GM03348 (cell line): ENCODE measurements at places on chromosomes 3 and 15.

DNA sequence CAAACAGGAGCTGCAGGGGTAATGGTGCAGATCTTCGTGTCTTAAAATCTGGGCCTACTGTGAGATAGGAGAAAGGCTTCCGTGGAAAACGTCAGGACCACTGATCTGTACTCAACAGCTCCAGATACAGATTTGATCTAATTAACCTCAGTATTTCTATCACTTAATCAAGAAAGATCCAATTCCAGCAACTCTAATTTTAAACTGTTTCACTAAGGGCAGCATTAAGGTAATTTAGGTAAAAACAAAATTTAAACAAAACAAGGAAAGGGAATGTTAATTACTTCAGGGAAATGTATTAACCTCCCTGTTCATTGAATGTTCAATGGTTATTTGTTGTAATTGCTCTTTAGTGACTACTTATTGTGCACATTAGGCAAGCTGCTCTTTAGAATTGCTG lies 26.4 kb upstream of the TTC14 start:
- DNase-seq: no peak

DNA sequence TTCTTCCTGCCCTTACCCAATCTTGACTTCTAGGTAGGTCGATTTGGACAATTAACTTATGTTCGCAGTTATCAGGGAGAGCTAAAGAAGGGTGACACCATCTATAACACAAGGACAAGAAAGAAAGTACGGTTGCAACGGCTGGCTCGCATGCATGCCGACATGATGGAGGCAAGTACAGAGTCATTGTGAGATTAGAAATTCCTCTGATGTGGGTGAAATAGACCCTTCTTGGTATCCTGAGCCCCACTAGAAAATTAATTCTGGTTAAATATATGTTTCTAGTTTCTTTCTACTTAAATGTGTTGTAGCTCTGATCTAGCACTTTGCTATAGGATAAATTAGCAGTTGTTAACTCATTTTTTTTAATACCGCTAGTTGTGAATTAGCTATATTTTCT lies 13.6 kb downstream of the LXN start:
- no peak for DNase-seq

- no peak for DNase-seq
Observed at GRCh38 chr15:74422265-74422651, 11.5 kb downstream of the SEMA7A start.

DNA sequence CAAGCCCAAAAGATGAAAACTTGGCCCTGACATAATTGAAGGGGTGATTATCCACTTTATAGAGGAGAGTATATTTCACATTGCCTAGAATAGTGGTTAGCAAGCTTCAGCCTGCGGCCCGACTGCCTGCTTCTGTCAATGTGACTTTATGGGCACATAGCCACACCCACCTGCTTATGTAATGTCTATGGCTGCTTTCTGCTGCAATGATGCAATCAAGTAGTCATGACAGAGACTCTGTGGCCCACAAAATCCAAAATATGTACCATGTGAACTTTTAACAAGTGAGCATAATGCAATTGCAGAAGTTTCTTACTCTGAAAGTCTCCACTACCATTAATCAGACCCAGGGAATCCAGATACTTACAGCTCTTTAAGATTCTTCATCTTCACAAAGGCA lies 103.1 kb downstream of the LRIG1 start:
- DNase-seq: peak; percentile 36

DNA sequence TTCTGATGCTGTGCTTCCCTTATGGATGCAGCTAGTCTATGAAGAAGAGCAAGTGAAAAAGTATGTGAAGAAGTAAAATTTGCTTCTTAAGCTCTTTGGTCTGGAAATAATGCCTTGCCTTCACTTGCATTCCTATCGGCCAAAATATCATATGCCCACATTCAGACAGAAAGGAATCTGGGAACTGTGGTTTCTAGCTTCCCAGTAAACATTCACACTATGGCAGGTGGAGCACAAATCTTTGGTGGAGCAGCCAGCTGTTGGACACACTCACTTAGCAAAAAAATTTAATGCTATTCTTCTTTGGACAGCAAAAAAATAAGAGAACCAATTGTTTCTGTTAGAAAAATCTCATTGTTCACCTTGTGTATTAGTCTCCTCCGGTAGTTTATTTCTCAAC lies 12.3 kb upstream of the COL6A6 start:
- DNase-seq: no peak

DNA sequence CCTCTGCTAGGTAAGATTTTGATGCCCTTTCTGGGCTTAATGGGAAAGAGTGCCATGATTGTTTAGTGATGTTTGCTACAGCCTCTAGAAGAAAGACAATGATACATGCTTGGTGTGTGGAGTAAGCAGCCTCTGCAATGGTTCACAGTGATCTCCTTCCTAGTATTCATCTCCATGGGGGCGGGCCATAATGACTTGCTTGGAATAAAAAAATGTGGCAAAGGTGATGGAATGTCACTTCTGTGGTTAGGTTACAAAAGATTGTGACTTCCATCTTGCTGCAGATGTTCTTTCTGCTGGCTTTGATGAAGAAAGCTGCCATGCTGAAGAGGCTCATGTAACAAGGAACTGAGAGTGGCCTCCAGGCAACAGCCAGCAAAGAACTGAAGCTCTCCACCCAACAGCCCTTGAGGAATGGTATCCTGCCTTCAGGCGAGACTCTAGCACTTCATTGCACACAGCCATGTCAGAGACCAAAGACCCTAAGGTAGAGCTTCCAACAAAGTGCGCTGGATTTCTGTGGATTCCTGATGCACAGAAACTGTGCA lies 139.1 kb upstream of the LRIG1 start:
- DNase-seq: no peak

- no peak for DNase-seq
Observed at GRCh38 chr3:123755501-123755900, 128.6 kb downstream of the MYLK start.

GRCh38 chr3:39124876-39125840 lies 17.7 kb downstream of the TTC21A start:
- DNase-seq: peak; percentile 48

DNA sequence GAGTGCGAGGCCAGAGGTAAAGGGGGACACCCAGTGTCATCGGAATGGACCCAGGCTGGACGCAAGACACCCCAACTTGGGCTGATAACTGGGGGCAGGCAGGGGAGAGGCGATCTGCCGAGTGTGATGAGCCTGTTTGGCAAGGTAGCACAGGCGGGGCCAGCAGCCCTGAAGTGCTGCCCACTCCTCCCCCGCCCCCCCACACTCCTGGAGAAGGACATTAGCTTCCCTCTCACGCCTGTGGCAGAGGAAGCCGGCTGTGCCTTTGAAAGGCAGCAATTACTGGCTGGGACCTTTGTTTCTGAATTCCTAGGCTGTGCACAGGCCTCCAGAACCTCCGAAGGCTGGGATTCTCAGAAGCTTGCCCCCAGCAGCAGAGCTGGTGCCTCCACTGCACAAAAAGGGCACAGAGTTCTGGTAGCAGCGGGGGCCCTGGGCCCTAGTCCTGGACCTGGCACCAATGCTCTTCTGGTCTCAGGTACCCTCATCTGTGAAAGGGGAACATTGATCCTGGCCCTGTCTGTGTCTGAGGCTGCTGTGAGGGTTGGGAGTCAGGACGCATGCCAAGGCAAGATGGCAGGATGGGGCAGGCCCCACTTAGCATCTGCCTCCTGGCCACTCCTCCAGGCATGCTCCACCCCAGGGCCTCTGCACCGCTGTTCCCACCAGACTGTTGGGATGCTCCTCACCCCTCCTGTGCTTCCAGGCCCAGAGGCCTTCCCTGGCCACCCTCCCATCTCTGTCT lies 28.6 kb downstream of the IQSEC1 start:
- no peak for DNase-seq

DNA sequence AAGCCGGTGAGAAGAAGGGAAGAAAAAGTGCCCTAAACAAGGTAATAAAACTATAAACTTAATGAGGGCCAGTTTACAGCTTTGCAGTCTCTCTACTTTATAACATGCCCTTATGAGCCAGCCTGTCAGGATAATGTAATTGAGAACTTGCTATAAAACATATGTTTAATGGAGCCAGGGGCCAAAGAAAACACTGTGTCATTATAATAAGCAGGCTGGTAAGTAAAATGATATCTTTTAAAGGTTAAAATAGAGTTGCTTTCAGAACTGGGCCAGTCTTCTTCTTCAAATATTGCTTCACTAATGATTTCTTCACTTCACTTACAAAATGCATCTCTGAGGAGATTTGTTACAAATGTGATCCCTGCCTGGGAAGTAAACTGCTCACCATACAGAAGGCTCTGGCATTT lies 192.5 kb downstream of the SHOX2 start:
- peak; percentile 12 for DNase-seq

DNA sequence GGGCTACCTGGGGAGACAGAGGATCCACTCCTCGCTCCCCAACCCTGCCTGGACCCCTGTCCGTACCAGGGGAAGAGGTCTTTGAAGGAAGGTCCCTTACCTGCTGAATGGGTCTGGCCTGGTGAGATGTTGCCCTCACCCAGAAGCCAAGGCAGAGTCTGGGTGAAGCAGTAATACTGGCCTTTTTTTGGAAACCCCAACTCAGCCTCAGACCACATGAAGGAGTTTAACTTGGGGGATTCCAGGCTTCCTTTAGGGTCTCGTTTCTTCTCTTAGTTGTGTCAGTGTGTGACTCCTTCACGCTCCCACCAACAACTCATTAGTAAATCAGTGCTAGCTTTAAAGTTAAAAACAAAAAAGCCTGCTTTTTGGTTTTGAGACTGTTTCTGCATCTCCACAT lies 45.6 kb downstream of the RTP1 start:
- no peak for DNase-seq

- no peak for DNase-seq
Observed at GRCh38 chr15:67944010-67944641, 104.3 kb upstream of the RNU6-1 start.

DNA sequence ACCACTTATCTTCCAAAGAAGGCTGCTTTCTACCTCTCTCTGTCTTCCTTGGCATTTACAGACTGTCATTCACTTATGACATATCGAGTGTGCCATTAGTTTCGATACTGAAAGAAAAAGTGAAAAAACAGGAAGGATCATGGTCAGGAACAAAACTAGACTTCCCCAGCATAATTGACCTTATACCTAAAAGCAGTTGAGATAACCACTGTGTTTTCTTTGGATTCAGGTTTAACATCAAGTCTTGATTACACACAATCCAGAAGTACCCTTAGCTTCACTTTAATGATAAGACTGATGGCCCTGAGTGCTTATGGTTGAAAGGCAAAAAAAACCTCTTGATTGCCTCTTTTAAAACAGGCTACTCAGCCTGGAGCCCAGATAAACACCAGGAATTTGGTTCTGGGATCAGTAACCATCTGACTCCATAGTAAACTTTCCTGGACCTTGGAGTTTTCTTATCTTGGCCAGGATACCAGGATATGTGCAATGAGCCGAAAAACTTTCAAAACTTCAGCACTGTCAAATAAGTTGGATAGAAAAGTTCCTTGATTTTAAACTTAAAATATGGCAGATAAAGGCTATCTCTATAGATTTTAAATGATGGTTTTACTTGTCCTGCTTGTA lies 5.0 kb upstream of the UACA start:
- no peak for DNase-seq
